Stimulated activated CD8-positive, alpha-beta memory T cell treated with anti-CD3 and anti-CD28 coated beads, Interleukin-12 subunit alpha, Interleukin-12 subunit beta, amount 100 ng/mL, for 4 hours (primary cell): ENCODE measurements at places on chromosomes 2 and 18.

DNA sequence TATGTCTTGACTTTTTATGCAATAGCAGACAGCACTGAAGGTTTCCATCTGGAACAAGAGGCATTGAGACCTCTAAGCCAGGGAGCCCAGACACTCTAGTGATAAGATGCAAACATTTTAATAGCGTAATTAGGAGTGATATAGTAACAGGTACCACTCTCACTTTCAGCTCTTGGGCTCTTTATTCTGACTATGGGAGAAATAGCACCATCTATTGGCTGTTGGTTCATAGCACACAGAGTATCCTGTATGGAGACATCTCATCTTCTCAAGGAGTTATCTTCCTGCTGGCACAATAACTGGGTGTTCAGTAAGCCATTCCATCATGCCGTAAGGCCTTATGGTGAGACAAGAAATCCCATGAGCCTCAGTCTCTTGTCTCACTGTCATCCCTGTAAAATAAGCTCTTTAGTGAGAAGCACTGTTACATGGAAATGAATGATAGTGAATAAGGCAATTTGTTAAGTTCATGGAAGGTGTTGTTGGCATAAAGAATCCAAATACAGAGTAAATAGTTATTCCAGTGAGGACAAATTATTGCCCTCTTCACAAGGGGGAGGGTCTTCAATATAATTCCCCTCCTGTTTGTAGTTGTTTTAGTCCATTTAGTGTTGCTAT lies 48.3 kb downstream of the THUMPD2 start:
- no peak for DNase-seq

DNA sequence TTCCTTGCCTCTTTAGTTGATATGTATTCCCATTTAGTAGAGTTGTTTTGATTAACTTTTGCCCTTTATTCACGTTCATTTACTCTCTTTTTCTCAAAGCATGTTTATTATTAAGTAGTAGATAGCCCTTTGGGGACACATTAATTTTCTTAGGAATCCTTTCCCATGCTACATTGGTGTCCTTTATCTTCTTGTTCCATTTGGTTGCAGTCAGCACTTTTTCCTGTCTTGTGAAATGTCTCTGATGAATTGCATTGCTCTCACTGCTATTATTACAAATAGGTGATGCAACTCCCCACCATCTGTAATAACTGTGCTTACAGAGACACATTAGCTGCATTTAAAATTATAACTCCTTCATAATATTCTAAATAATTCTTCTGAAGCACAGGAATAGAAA lies 428.5 kb upstream of the CNTNAP5 start:
- DNase-seq, result no peak

DNA sequence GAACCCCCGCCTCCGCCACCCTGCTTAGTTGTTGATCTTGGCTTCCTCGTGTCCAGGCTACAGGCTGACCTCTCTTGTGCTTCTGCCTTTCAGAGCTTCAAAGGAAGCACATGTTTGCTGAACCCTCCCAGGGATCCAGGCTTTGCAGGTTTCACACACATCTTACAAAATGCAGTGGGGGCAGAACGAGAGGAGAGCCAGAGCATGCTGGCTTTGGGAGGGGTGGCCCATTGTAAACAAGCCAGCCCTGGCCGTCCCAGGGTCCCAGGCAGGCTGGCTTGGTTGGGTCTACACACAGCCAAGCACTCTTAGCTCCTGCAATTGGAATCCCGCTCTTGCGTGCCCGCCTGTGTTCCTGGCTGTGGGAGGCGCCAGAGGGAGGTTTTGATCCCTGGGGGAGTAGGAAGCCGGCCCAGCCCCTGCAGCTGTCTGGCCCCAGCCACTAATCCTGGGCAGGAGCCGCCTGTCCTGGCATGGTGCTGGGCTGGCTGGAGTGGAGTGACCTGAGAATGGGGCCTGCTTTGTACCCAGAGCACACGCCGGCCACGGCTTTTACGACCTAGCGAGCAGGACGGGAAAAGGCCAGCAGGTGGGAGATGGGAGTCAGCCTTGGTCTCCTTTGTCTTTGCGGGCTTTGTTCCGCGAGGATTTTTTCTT lies 53.9 kb downstream of the SH3BP4 start:
- DNase-seq, result no peak

GRCh38 chr2:157874997-157875640 lies 1.0 kb downstream of the ACVR1 start:
- no peak for DNase-seq

GRCh38 chr2:40395169-40396073 lies 56.5 kb downstream of the SLC8A1 start:
- DNase-seq, result no peak

DNA sequence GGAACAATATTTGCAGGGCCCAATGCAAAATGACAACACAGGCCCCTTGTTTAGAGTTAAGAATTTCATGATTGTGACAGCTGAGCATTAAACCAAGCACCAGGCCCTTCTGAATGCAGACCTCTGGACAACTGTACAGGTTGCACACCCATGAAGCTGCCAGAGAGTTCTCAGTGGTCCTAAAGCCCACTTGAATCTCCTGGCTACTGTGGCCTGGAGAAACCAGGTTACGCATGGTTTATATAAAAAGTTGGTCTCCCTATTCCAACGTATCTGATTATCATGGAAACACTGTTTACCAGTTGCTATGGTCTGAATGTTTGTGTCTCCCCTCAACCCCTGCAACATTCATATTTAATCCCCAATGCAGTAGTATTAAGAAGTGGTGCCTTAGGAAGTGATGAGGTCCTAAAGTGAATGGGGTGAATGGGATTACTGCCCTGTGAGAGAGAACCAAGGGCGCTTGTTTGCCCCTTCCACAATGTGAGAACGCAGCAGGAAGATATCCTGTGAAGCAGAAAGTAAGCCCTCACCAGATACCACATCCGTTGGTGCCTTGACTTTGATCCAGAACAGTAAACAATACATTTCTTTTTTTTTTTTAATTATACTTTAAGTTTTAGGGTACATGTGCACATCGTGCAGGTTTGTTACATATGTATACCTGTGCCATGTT lies 48.0 kb upstream of the ANXA4 start:
- DNase-seq, result no peak

GRCh38 chr18:14942275-14942674 lies 194.3 kb downstream of the ANKRD30B start:
- DNase-seq, result no peak

DNA sequence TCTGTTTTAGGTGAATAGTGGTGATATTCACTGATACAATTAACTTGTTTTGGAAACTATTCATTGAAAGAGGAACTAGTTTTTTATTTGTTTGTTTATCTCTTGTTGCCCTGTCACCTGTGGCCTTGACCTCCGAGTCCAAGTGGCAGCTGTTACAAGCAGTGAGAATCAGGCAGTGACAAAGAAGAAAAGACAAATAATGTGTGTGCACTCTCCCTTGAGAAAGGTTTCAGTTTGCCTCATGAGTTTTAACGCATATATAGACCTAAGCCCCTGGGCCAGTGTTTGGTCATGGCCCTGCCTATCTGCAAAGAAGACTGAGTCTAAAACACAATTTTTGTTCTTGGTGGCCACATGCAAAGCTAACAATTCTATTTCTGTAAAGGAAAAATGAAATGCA lies 15.3 kb downstream of the KYNU start:
- no peak for DNase-seq

DNA sequence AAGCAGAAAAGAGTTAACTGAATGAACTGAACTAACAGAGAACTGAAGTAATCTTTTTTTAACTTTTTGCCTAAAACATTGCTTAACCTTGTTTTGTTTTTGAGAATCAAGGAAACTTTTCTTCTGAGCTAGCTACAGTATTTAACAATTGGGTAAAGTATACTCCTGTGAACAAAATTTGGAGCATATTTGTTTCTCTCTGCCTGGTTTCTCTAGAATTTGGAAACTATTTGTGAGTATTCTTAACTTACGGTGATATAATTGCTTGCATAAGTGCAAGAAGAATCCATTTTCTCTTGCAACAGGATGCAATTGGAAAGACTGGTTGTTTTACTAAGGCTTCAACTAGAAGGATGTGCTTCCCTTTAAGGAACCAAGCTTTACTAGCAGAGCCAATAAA lies 65.9 kb upstream of the FAM98A start:
- DNase-seq, result no peak

GRCh38 chr2:28449488-28450395 lies 46.1 kb upstream of the PLB1 start:
- DNase-seq, result peak; percentile 61

DNA sequence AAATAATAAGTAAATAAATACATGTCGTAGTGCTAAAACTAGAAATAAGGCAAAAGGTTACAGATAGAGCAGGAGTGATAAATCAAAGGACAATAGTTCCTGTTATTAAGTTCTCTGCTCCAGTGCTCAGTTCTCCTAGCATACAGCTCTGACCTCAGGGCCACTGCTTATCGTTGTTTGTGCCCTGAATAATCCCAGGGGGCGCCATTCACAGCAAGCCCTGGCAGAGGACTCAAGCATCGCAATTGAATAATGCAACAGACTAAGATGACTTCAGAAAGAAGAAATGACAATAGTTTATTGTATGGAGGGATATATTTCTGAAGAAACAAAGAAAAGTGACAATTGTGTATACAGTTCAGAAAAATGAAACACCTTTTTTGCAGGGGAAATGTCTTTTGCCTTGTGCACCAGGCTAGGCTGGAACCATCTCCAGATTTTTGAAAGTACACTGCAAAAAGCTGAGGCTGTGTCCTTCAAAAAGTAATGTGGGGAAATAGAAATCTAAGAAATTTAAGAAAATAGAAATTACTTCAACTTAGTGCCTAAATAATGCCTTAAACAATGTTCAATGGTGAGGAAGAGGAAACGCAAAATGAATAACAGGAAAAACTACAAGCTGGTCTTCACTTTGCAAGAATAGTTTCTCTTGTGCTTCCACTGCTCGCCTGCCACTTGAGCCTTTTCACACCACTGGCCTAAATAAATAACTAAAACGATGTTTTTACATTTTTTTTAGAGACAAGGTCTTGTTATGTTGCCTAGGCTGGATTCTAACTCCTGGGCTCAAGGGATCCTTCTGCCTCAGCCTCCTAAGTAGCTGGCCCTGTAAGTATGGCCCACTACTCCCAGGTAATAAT lies 19.0 kb upstream of the CCNYL1 start:
- DNase-seq, result no peak

DNA sequence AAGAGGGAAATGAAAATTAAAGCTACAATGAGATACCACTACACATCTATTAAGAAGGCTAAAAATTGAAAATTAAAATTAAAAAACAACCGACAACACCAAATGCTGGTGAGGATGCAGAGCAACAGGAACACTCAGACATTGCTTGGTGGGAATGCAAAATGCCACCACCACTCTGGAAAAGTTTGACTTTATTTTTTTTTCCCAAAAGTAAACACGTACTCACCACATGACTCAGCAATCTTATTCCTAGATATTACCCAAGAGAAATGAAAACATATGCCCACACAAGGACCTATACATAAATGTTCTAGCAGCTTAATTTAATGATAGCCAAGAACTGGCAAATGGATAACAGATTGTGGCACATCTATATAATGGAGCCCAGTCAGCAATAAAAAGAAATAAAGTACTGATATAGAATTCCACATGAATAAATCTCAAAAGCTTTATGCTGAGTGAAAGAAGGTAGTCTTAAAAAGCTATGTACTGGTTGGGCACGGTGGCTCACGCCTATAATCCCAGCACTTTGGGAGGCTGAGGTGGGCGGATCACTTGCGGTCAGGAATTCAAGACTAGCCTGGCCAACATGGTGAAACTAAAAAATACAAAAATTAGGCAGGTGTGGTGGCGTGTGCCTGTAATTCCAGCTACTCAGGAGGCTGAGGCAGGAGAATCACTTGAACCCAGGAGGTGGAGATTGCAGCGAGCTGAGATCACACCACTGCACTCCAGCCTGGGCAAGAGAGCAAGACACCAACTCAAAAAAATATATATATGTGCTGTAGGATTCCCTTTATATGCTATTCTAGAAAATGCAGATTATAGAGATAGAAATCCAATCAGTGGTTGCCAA lies 4.2 kb upstream of the PROC start:
- DNase-seq, result no peak

DNA sequence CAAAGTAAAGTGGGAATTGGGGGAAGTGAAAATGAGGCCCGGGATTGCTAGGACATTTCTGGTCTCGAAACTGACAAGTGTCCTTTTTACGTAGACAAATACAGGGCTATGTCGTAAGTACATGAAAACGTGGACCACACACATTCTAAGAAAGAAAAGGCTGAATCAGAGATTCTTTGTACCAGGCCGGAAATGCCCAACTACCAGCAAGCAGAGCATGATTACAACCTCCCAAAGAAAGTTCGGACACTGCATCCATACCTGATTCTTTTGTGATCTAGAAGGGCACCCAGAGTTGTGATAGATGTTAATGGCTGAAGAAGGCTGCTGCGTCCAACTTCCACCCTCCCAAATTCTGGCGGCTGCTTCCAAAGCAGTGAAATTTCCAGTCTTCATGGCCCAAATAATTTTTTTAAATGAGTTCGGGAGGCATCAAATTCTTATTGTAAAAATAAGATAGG lies 1.7 kb downstream of the RBMS1 start:
- no peak for DNase-seq

GRCh38 chr18:59907660-59908059 lies 7.9 kb downstream of the PMAIP1 start:
- DNase-seq, result no peak
